ELR (cell line): ENCODE measurements at places on chromosomes 3 and 15.
A peak's percentile ranks its signal among the peaks of the same experiment; 100 is the strongest.

- DNase-seq = no peak
Measured at GRCh38 chr3:14874784-14875183, 56.0 kb downstream of the FGD5 start.

GRCh38 chr3:128068156-128068620, 16.0 kb downstream of the SEC61A1 start:
- peak; percentile 74 for DNase-seq

DNA sequence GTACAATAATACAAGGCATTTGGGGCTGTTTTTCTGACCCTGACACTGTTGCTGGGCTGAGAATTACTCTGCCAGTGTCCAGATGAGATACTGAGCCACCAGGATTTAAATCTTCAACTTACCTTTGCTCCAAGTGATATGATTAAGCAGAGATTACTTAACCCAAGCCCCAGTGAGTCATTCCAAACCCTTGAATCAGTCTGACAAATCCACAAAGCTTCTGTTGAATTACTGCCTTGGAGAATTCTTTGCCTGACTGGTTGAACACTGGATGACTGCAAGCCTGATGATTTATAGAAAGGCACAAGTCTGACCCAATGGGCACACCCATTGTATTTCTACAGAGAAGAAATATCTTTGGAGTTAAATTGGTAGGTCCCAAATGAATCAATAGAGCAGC, 88.2 kb upstream of the TSC22D2 start:
- peak; percentile 99 for DNase-seq

- no peak for DNase-seq
Measured at GRCh38 chr3:186534113-186534669, 10.0 kb downstream of the CRYGS start.

- peak; percentile 99 for DNase-seq
Measured at GRCh38 chr3:138774529-138775253, 60.0 kb downstream of the PIK3CB start.

DNA sequence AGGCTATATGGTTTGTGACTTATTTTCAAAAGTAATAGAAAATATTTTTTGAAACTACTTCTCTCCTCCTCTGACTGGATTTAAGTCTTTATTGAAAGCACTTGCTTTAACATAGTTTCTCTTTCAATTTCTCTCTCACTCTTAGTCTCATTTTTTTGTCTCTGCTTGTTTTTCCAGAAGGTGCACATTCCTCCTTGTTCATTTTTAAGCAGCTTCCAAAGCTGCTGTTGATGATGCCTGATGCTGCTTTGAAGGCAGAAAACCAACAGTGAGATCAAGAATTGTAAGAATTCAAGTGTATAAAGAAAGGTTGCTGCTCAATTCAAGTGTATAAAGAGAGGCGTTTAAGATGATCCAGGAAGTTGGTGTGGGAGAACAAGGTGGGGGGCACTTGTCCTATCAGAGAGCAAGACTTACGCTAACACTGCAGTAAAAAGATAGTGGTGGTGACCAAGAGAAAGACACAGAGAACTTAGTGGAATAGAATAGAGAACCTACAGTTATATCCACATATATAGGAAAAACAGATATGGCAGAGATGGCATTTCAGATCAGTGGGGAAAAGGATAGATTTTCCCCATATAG, 12.1 kb downstream of the NR2C2 start:
- no peak for DNase-seq

DNA sequence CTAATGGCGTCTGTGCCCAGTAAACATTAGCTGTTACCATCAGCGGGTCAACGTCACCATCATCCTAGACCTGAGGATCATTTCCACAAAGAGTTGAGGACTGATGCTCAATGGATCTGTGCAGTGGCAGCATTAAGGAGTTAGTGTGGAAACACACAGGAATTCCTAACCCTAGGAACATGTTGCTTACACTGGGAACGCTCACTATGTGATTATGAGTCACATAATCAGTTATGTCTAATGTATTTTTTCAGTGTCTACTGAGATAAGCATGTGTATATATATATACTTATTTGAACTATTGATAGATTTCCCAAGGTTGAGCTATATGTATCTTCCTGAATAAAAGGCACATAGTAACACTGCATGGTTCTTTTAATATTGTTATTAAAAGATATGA, 19.0 kb downstream of the ARNT2 start:
- DNase-seq = peak; percentile 29

GRCh38 chr3:136860541-136860940, 1.5 kb upstream of the NCK1 start:
- DNase-seq = no peak

- DNase-seq = no peak
Measured at GRCh38 chr3:38617137-38617536, 32.4 kb downstream of the SCN5A start.

- no peak for DNase-seq
Measured at GRCh38 chr3:77746892-77747291, 707.0 kb downstream of the ROBO2 start.

DNA sequence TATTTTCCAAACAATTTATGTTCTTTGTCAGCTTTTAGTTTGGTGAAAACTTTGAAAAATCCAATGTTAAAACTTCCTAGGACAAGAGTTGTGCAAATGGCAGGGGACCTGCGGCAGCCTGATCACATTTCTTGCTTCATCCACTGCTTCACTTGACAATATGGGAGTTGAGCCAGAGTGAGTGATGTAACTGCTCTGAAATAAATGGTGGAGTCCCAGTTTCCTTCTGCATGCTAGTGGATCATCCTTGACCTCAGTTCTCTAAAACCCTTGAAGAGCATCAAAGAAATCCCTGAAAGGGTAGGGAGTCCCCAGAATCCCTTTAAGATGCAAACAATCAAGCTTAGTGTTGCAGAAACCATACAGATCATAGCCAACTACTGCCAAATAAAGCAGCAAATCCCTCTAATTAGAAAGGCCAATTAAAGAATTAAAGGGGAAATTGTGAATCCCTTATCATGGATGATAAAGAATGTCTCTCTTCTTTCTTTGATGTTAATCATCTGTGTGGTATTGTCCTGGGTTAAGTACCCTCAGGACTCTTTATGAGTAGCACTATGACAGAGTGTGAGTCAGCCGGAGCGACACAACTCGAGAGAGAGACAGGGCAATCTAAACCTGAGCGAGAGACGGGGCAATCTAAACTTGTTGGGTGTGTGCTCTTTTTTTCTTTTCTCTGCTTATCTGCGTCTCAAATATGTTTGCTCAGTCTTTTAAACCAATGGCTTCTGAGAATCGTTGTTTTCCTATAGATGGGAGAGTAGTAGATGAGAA, 41.8 kb upstream of the GAP43 start:
- DNase-seq = peak; percentile 36

DNA sequence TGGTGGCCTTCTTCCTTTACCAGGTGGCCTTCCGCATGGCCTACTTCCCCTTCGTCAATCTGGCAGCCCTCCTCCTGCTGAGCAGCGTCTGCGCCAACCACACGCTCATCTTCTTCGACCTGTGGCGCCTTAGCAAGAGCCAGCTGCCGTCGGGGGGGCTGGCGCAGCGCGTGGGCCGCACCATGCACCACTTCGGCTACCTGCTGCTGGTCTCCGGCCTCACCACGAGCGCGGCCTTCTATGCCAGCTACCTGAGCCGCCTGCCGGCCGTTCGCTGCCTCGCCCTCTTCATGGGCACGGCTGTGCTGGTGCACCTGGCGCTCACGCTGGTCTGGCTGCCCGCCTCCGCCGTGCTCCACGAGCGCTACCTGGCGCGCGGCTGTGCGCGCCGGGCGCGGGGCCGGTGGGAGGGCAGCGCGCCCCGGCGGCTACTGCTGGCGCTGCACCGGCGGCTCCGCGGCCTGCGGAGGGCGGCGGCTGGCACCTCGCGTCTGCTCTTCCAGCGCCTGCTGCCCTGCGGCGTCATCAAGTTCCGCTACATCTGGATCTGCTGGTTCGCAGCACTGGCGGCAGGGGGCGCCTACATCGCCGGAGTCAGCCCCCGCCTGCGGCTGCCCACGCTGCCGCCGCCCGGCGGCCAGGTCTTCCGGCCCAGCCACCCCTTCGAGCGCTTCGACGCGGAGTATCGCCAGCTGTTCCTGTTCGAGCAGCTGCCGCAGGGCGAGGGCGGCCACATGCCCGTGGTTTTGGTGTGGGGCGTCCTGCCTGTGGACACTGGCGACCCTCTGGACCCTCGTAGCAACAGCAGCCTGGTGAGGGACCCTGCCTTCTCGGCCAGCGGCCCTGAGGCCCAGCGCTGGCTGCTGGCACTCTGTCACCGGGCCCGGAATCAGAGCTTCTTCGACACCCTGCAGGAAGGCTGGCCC, 9.9 kb downstream of the DISP2 start:
- peak; percentile 91 for DNase-seq

DNA sequence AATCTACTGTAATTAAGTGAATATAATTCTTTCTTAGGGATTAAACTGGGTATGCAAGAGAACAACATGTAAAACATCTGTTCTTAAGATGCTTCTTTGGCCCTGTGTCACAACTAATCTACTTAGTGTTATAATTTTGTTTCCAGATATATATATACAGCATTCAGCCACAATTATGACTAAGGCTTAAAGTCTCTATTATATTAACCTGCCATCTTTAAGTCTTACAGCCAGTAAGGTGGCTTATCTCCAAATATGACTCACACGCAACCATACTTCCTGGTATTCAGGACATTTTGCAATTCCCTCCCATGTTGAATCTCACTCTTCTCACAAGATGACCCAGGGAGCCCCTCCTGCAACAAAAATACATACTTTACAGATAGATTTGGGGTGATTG, 6.6 kb upstream of the KBTBD8 start:
- peak; percentile 70 for DNase-seq

DNA sequence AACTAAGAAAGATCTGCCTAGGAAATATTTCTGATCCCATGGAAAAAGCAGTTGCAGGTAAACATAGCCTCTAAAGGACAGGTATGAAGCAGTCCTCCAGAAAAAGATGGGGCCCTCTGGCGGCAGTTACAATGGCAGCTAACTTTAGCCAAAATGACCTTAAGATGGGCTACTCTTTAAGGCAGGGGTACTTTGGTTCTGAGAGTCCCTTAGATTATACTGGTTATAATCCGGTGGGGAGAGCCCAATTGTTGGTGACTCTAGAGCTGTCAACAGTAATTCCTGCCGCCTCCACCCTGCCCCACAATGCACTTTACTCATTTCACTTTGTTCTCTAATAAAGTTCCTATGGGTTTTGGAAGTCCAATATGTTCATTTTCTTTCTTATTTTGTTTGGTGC, 412.8 kb upstream of the WNT5A start:
- no peak for DNase-seq

DNA sequence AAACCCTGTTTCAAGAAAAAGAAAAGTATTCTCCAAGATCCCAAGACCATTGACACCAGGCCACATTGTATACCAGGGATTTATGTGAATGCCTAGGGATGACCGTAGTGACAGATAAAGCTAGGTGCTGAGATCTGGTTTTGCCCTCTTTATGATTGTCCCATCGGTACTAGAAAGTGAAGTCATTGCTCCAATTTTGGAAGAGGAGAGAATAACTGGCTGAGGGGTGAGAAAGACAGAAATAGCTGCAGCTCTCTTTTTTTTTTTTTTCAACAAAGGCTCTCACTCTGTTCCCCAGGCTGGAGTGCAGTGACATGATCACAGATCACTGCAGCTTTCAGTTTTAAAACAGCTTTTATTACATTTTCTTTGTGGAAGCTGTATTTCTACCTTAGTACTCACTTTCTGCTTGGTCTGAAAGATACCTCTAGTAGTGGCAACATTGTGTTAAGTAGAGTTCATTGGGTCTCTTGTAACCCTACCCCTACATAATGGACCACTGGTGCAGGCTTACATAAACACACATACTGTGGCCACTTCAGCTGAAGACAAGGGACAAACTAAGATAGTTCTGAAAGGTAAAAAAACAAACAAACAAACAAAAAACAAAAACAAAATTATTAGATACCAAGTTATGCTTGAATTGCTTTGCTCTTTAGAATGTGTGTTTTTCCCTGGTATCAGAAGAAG, 18.0 kb downstream of the ZSCAN29 start:
- DNase-seq = no peak

DNA sequence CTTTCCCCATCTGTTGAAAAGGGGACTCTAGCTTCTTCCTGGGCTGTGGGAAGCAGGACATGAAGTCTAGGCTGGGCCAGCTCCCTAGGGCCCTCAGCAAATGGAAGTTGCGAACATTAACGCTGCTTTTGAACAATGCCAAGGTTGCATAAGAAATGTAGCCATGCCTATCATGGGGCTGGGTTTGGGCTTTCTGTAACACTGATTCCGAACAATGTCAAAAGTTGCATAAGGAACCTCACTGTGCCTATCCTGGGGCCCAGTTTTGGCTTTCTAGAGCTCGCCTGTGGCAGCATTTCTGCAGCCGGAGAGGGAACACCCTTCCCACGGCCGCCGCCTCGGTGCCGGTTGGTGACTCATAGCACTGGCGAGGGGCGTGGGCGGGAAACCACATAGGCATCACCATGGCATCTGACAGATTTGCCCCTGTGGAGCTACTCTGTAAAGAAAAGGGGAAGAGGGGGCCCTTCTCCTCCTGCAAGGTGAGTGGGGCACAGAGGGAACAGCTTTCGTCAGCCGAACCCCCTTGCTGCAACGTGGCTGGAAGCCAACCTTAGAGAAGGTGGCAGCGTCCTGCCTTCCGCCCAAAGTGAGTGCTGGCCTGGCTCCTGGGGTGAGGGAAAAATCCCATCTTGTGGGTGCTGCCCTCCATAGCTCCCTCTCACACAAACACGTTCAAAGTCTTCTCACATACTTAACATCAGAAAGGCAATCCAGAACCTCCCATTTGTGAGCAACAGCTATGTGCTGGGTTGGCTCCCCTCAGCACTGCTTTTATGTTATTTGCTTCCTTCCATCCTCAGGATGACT, 46.6 kb upstream of the ATP2B2 start:
- DNase-seq = peak; percentile 81

DNA sequence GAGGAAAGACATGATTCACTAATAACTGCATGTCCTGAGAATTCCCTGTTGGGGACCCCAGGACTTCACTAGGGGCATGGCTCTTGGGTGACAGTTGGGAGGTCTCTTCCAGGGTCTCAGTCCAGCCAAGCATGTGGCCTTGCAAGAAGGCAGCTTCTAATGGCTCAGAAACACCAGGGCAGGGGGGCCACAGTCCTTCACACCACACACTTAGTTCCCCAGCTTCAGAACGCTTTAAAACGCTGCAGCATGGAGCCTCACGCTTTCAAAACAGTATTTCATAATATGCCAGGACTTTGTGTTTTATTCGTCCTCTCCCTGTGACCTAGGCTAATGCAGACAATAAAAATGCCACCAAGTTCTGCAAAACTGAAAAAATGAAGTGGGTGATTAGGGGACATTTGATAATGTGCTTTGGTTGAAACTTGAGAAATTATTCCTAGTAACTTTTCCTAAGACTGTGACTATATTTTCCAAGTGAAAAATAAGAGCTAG, 48.4 kb upstream of the LIMD1 start:
- DNase-seq = no peak

- DNase-seq = no peak
Measured at GRCh38 chr3:58719684-58720083, 53.1 kb upstream of the FAM3D start.

- peak; percentile 28 for DNase-seq
Measured at GRCh38 chr3:186257866-186258265, 104.2 kb downstream of the DGKG start.
